ENCODE measurements at places on chromosomes 3 and 15. TPM values are rescaled to one million over a fixed set of nuclear protein-coding genes. Genes with fewer than 3 reads are reported as not detected.

- no peak for DNase-seq
Measured at GRCh38 chr3:150094150-150094933, 123.6 kb upstream of the PFN2 start.

DNA sequence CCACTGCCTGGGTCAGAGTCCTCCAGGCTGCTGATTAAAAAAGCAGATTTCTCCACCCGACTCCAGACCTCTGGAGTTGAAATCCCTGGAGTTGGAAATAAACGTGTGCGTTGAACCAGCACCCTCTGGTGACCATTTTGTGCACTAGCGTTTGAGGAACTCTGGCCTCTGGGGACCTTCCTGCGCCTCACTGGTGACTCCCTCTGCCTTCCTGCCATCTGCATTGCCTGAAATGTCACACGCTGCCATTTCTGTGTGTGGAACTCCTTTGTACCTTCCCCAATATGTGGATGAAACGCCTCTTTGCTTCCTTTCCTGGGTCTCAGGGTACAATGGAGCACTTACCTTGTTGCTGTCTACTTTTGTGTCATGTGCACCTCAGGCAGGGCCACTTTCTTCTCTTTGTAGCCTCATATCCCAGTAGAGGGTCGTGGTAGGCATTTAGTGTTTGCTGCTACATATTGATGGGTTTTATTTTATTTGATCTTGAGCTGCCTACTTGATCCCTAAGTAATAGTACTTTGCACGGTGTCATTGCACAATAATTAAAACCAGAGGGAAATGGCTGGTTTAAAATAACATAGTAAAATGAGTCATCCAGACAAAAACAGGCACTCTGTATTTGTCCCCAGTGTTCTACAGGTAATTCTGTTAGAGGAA, 56.8 kb downstream of the GPR171 start:
- peak; percentile 84 for DNase-seq

DNA sequence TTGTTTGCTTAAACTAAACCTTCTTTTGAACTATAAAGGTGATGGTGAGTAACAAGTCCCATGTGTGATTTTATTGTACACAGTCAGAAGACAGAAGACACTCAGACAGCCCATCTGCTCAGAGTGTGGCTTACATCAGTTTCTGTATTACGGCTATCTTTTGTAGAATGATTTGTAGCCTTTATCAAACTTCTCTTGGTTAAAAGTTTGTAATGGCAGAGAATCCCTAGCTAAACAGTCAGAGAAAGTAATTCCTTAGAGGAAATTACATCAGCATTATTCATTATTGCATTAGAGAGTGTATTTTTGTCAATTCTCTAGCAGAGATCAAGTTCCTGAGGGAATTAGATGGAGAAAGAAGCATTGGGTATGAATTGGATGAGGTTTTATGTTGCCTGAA, 500.8 kb downstream of the CNTN4 start:
- DNase-seq: no peak

DNA sequence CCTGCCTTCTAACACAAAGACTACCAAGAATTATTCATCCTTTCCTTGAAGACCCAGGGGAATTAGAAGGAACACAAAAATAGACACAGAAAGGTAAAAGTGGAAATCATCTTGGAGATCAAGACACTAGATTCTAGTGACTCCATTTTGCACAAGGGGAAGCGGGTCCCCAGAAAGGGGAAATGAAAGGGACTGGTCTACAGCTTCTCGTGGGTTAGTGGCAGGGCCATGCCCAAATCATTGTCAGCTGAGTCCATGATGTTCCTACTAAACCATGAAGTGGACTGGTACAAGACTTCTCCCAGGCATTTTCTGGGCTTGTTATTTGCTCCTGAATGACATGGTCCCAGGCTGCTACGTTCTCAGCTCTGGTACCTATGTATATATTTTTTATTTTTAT, 230.7 kb upstream of the TPRG1 start:
- no peak for DNase-seq

DNA sequence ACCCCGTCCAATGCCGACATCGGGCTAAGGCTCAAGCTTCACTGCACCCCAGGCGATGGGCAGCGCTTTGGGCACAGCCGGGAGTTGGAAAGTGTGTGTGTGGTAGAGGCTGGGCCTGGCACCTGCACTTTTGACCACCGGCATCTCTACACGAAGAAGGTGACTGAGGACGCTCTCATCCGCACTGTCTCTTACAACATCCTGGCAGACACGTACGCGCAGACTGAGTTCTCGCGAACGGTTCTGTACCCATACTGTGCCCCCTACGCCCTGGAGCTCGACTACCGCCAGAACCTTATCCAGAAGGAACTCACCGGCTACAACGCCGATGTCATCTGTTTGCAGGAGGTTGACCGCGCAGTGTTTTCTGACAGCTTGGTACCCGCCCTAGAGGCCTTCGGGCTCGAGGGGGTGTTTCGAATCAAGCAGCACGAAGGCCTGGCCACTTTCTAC, 1.0 kb downstream of the PDE12 start:
- no peak for DNase-seq

GRCh38 chr3:195240171-195240701, 30.7 kb downstream of the XXYLT1 start:
- DNase-seq: peak; percentile 20

ALDH1A2 gene
- not detected for total RNA-seq

SLC6A20 gene
- total RNA-seq: 5.0 TPM

DNA sequence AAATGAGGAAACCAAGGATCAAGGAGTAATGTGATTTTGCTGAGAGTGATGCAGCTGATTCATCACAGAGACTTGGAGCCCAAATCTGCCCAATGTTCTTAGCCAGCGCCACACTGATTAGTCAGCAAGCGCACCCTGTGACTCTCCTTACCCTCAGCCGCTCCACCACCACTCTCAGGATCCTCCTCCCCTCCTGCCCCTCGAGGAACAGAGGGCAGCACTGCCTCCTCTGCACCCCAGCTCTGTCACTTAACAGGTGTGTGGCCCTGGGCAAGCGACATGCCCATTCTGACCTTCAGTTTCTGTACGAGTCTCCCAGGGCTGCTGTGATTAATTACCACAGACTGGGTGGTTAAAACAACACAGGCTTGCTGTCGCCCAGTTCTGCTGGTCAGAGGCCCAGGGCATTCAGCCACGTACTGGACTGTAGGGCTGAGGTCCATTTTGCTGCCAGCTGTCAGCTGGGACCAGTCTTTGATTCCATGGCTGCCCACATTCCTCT, 36.1 kb upstream of the HRH1 start:
- no peak for DNase-seq

MUC13 gene
- not detected for total RNA-seq
